ENCODE measurements at places on chromosomes 2 and 18.

- DNase-seq: no peak
Observed at GRCh38 chr18:78199611-78200010, 780.0 kb upstream of the SALL3 start.

DNA sequence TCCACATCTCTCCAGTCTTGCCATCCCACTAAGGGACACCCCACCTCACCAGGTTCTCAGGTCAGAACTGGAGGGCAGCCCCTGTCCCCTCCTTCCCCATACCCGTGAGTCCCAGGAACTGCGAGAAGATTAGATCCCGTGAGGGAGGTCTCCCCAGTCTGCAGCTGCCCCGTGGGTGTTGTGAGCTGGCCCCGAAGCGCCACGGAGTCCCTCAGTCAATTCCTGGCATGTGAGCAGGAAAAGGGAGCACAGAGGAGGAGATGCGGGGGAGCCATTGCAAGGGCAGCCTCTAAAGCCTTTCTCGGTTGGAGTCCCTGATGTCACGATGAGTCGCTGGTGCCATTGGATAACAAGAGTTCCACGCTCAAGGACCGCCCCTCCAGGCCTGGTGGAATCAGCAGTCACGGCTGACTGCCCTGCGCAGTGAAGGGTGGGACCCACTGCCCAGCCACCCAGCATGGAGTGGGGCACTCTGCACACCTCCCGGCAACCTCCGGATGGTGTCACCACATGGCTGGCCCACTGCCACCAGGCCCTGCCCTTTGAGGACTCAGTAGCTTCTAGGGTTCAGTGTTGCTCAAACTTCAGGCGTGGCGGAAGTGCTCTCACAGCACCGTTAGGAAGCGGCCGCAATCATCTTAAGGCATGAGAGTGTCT lies 434.9 kb upstream of the MYT1L start:
- no peak for DNase-seq

DNA sequence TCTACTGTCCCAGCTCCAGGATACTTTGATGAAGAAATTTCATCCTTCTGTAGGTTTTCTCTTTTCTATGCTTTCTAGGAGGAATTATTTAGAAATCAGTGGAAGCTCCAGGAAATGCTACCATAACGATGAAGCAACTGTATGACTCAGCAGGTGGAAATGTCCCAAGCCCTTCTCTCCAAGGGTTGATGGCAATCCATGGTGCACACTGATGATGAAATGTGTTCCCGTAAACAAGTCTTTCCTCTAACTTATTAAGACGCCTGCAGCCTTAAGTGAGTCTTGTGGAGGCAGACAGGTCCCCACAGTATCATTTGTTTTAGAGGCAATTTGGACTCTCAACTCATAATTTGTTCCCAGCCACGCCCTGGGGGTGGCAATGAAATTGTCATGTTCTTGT lies 777.6 kb upstream of the SOX11 start:
- no peak for DNase-seq

GRCh38 chr2:27833931-27834330 lies 56.3 kb downstream of the RBKS start:
- no peak for DNase-seq

GRCh38 chr2:23756593-23757292 lies 170.2 kb downstream of the ATAD2B start:
- DNase-seq: no peak

GRCh38 chr2:161713706-161714105 lies 89.5 kb downstream of the SLC4A10 start:
- DNase-seq: no peak

DNA sequence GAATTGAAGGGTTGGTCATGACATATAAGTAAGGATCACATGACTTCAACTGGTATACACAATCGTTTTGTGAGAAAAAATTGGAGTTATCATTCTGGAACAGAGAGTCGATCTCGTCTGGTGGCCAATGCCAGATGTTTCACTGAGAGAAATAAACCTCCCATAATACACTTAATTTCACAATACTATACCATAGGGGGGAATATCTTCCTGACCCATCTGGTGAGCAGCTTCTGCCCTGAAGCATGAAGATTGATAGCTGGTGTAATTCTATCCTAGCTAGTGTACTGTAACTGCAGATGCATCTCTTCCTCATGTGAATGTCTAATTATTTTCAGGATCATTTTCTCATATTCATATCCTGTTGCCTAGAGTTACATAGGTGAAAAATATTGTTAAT lies 15.7 kb upstream of the CDH7 start:
- DNase-seq: no peak

GRCh38 chr18:12839057-12839525 lies 44.9 kb downstream of the PTPN2 start:
- no peak for DNase-seq

DNA sequence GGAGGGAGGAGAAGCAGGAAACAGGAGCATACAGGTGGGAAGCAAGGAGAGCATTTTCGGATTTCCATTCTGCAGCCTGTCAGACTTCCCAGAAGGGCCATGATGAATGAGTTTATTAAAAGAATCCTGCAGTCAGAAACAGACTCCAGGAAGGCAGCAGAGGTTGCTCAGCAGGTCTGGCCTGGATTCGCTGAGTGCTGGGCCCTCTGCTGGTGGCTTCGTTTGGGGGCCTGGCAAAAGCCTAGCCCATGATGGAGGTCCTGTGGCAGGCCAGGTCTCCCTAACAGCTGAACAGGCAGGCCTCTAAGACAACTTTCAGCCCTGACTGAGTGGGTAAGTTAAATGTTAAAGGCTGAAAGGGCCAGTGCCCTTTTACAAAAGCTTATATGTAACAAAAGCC lies 108.2 kb upstream of the CAPN13 start:
- no peak for DNase-seq

- no peak for DNase-seq
Observed at GRCh38 chr2:7467782-7468447, 550.7 kb downstream of the RNF144A start.

- DNase-seq: no peak
Observed at GRCh38 chr2:211216221-211216620, 659.8 kb downstream of the CPS1 start.

DNA sequence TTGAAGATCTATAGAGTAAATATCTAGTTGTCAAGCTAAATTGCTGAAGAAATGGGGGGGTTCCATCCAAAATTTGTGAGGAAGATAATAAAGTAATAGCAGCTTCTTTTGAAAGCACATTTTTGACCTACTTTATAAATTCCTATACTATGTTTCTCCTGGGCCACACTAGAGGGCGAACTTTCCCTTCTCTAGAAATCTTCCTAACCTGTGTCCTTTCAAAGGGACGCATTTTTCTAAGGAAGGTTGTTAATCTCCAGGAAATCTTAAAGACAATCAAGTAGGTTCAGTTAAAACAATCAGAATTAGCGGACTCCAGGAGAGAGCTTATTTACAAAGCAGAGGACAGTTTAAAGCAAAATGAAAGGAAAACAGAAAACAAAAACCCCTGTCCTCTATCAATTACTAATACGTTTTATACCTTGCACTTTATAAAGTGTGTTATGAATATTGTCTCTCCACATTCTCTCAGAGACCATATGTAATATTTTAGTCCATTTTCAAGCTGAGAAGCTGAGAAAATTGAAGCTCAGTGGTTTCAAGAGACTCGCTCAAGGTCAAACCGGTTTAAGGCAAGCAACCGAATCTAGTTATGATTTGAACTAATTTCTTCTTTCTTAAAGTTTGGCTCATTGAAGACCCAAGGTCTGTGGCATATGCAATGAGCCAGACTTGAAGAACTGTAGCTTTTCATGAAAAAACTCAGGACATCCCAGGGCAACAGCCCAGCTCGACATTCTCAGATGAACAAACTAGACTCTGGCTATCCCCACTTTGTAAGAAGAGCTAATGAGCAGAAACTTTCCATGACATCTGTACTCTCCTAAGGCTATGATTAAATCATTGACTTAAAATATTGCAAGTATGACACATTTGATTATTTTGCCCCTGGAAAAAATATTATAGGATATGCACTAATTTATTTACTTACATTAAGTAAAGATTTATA lies 273.6 kb downstream of the PAX3 start:
- DNase-seq: no peak

DNA sequence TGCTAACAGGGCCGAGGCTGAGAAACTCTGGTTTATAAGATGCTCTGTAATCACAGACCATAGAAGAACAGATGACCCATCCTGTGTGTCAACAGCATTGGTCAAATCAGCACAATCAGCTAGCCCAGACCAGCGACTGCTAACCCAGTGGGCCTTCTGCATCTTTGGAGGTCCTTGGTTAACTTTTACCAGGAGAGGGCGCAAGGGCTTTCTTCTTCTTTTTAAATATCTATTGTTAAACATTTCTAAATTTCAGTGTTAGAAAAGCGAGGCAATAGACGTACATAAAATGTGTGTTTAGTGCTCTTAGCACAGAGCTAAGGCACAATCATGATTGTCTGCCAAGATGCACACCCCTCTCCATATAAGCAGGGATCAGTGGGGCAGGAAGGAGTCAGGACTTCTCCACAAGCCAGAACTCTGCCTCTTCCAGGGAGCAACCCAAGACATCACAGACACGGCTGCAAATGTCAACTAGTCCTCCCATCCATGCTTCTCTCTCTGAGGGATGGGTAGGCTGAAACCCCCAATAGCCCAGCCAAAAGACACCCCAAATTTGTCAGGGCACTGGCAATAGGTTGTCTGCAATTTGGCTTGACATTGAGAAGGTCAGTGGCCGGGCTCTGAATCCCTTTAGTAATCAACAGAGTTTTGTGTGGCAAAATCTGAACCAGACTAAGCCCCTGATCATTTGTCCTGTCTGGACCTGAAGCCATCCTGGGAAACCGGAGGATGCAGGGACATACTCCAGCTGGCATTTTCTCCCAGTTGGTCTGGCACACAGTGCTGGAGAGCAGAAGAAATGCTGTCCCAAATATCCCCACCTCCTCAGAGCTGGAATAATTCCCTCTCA lies 188.2 kb downstream of the BCL2 start:
- peak; percentile 20 for DNase-seq

- DNase-seq: no peak
Observed at GRCh38 chr2:111054791-111055691, 65.7 kb upstream of the BCL2L11 start.

GRCh38 chr2:236546561-236547002 lies 23.0 kb upstream of the ACKR3 start:
- DNase-seq: no peak

- DNase-seq: no peak
Observed at GRCh38 chr2:39139511-39140237, 18.8 kb upstream of the SOS1 start.

DNA sequence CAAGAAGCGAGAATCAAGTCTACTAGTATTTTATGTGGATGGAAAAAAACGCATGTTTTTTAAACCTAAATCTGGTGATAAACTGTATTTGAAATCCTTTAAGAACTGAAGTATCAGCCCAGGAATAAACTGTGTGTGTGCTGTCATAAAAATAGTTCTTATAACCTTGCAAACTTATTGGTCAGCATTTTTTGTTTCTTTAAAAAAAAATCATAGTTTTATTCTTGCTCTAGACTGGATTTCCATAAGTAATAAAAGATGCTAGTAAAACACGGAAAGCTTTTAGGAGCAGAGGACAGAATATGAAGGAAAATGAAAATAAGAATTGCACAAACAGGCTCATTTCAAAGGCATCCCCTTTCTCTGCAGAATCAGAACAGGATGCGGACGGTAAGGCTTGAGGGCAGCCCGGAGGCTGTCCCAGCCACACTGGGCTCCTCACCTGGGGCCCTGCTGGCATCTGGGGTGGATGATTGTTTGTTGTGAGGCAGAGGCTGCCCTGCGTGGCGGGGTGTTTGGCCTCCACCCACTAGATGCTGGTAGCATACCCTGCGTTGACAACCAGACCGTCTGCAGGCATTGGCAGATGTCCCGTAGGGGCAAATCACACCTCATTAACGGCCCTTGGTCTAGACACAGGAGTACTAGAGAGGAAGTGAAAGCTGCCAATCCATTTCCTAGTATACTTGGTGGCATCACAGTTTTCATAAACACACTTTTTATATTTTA lies 52.5 kb downstream of the MBP start:
- no peak for DNase-seq

- DNase-seq: no peak
Observed at GRCh38 chr2:16649353-16650286, 16.0 kb downstream of the CYRIA start.

DNA sequence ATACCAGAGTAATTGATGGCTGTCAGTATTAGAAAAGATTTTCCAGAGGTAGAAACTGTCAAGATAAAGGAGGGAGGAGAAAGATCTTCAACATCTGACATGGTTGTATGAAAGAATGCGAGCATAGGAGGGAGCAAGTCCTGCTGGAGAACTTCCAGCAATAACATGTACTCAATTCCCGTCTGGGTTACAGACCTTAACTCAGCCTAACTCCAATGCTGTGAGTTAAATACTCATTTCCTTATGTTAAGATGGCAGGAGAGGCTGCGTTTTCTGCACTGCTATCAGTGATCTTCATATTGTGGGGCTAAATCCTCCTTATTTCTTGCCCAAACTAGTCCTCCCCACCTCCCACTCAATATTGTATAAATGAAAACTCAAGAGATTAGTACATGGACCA lies 6.7 kb upstream of the CERS6 start:
- DNase-seq: no peak

- DNase-seq: no peak
Observed at GRCh38 chr18:23994361-23994902, 20.1 kb upstream of the TTC39C start.

- DNase-seq: no peak
Observed at GRCh38 chr18:62368100-62368499, 43.0 kb downstream of the TNFRSF11A start.

DNA sequence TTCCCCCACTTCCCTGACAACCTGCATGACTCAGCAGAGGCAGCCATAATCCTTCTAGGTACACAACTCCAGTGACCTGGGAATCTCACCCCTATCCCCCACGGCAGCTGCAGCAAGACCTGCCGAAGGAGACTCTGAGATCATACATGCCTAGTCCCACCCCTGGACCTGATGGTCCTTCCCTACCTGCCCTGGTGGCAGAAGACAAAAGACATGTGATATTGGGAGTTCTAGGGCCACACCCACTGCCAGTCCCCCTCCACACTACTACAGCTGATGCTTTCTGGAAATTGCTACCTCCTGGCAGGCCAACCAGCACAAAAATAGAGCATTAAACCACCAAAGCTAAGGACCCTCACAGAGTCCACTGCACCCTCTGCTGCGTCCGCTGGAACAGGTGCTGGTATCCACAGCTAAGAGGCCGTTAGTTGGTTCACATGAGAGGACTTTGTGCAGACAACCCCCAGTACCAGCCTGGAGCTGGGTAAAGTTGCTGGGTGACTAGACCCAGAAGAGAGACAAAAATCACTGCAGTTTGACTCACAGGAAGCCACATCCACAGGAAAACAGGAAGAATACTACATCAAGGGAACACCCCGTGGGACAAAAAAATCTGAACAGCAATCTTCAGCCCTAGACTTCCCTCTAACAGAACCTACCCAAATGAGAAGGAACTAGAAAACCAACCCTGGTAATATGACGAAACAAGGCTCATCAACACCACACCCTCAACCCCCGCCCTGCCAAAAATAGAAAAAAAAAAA lies 12.5 kb downstream of the MARCO start:
- DNase-seq: no peak

GRCh38 chr2:28470759-28471158 lies 25.1 kb upstream of the PLB1 start:
- no peak for DNase-seq

GRCh38 chr2:102062802-102063201 lies 71.0 kb downstream of the IL1R2 start:
- no peak for DNase-seq

- DNase-seq: no peak
Observed at GRCh38 chr2:205273627-205274026, 408.7 kb upstream of the NRP2 start.

Measured in stimulated activated CD4-positive, alpha-beta T cell treated with anti-CD3 and anti-CD28 coated beads, TNF-alpha, amount 100 ng/mL, for 1 hour (primary cell).